ENCODE measurements at places on chromosomes 5 and 9.
A peak's percentile ranks its signal among the peaks of the same experiment; 100 is the strongest.

DNA sequence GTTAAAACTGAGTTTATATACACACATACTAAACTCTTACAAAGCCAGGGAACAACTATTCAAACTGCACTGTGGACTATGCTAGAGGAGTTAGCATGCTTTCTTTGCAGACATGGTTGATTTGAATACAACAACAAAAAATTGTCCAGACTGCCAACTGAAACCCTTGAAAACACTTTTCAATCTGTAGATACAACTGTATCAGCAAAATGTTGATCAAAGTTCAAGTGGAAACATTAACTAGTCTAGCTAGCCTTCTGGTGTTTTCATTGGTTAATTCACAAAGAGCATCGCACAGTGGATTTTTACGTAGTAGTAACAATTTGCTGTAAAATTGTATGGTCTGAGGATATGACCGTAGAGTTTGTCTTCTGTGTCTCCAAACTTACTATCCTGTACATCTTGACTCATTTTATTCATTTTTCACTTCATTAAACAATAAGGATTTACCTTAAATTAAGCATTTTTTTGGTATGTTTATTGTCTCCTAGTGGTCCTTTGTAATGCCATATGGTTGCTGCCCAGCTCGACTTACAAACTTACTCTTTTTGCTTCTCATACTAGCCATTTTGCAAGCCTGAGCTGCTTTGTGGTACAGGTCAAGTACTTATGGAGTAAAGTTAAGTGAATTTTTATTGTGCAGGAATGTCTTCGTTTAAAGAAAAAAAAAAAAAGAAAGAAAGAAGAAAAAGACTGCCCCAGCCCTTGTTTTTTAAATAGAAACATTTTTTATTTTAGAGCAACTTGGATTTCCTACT, 123.4 kb downstream of the ZCCHC7 start:
- DNase-seq: no peak

GRCh38 chr9:110714314-110714713, 45.7 kb downstream of the MUSK start:
- DNase-seq: no peak

GRCh38 chr5:95823738-95824609, 1.4 kb upstream of the GLRX start:
- peak; percentile 98 for DNase-seq

GRCh38 chr5:133327946-133328401, 276.2 kb downstream of the HSPA4 start:
- DNase-seq: no peak

GRCh38 chr9:130186839-130187522, 14.8 kb downstream of the NCS1 start:
- peak; percentile 61 for DNase-seq

GRCh38 chr9:100281676-100282387, 70.9 kb downstream of the TEX10 start:
- DNase-seq: no peak

DNA sequence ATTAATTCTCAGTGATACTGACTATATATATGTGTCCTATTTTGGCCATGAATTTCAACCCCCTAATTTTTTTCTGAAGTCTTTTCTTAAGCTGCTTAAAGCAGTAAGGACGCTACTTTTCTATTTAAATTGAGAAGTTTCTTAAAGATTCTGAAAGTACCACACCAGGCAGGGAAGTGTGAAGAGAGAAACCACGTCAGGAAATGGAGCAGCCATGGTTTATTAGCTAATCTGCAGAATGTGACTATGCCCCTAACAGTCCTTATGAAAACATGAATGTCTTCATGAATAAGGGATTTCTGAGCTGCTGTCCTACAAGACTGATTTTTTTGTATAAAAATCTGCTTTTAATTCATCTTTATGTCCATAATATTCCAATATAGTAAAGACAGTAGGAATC, 1724.3 kb upstream of the C9orf72 start:
- DNase-seq: no peak

DNA sequence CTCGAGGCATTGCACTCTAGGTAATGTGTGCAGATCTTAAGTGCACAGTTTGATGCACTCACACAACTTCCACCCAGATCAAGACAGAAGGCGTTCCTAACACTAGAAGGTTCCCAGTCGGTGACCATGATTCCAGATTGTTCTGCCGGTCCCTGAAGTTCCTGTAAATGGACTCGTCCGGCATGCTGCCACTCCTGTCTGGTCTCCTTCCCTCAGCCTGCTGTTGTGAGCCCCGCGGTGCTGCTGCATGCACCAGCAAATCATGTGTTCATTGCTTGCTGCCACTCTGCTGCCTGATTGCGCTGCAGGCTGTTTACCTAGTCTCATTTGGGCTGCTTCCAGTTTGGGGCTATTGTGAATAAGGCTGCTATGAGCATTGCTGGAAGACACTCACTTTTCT, 11.5 kb downstream of the STKLD1 start:
- DNase-seq: no peak

DNA sequence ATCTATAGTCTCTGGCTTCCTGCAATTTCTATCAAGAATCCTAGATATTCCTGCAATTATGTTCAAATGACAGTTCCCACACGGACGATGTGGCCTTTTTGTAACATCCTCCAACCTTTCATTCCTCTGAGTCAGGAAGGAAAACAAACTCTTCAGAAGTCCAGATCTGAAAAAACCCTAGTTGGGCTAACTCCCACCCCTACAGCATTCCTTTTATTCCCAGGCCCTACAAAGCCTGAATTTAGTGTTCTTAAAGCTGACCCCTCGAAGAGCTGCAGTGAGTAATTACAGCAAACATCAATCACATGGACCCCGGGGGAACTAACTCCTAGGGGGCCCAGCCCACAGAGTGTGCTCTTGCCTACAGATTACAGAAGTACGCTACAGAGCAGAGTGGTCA, 99.7 kb downstream of the SERINC5 start:
- DNase-seq: peak; percentile 34

- DNase-seq: no peak
These were observed 14.6 kb downstream of the ANXA6 start for GRCh38 chr5:151142933-151143332.

GRCh38 chr9:93951655-93952118, 3.5 kb downstream of the BARX1 start:
- DNase-seq: no peak

- no peak for DNase-seq
These were observed 726.1 kb downstream of the BRINP1 start for GRCh38 chr9:118643118-118643517.

DNA sequence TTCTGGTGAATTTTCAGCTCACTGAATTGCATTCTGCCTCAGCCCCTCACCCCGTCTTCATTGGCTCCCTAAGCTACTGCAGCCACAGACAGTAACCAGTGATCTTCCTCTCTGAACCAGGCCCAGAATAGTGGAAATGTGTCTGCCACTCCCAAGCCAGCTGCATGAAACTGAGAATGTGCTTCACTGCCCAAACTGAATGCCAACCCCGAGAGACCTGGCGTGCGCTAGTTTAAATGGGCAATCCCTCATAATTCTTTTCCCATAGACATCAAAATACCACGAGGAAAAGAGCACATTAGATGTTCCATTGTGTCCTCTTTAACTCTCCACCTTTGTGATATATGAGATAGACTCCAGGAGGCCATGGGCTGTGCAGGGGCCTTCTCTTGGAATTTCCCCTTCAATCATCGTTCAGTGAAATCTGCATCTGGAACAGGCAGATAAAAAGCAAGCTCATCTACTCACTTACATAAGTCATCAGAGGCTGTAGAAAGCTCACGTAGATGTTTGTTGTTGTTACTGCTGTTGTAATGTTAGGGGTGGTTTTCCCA, 320.2 kb downstream of the NFIB start:
- DNase-seq: no peak

DNA sequence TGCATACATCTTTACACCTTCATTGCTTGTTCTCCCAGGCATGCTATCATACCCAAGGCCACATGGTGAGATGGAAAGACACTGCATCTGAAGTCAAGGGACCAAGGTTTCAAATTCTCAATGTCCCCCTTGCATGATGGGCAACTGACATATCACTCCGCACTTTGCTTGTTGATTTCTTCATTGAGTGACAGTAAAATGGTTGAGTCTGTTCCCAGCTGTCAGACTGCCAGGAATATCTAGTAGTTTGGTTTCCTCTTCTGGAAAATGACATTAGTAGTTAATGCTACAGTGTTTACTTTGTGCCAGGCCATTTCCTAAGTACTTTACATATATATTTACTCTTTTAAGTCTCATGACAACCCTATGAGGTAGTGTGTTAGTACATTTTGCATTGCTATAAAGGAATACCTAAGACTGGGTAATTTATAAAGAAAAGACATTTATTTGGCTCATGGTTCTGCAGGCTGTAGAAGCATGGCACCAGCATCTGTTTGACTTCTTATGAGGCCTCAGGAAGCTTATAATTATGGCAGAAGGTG, 114.4 kb downstream of the PCSK1 start:
- no peak for DNase-seq

DNA sequence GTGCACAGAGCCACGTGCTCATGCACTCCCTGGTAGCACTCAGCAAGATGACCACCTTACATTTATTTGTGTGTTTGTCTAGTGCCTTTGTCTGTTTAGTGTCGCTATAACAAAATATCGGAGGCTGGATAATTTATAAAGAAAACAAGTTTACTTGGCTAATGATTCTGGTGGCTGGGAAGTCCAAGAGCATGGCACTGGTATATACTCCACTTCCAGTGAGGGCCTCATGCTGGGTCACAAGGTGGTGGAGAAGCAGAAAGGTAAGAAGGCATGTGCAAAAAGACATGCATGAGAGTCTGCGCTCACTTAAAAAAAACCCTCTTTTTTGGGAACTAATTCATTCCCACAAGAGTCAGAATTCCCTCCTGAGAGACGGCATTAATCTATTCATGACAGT, 52.5 kb upstream of the BOD1 start:
- no peak for DNase-seq

- DNase-seq: no peak
These were observed 219.4 kb upstream of the TLE4 start for GRCh38 chr9:79352322-79352721.

GRCh38 chr5:177300236-177300880, 3.2 kb downstream of the RAB24 start:
- DNase-seq: peak; percentile 90

DNA sequence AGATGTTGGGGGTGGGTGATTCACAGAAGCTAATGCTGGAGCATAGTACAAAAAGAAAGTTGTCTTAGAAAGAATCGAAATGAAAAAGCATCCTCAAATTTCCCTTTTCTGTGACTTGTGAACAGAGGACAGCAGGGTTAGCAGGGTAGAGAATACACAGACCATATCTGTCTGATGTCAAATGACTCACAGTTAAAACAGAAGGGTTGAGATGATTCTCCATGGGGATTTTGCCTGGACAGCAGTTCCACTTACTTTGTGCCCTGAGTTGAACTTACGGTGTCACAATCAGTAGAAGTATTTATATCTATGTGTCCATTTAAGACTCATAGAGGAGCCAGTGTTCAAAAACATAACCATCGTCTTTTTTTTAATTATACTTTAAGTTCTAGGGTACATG, 801.6 kb downstream of the KCTD16 start:
- DNase-seq: peak; percentile 10

DNA sequence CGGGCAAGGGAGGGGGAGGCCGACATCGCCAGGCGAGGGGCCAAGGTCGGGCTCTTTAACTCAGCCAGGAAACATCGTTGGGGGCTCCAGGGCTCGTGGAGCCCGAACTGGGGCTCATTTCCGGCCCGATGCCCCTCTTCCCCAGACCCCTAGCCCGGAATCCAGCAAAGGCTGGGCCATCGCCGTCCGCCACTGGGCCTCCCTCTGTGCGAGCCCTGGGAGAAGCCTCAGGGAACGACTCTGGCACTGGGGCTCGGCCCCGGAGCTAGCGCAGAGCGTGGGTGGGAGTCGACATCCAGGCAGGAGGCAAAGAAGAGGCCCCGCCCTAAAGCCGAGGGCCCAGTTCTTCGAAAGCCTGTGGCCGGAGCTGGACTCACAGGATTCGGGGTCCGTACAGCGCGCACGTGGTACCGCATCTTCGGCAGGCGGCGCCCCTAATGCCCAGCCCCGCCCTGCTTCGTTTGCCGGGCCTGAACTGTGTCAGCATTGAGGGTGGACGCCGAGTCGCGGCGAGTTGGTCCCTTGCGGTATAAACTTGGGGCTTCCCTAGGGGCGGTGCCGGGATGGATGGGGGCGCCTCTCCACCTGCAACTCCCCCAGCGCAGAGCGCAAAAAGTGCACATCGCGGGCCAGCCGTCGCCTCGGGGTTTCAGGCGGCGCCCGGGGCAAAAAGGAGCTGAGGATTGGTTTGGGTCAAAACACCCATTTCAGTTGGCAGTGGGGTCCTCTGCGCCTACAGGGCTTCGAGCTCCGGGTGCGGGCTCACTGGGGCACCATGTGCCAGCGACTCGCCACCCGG, 3.6 kb upstream of the PAX5 start:
- DNase-seq: no peak

- no peak for DNase-seq
These were observed 42.9 kb downstream of the WNK2 start for GRCh38 chr9:93226819-93227218.

GRCh38 chr9:16407617-16408016, 462.9 kb downstream of the BNC2 start:
- no peak for DNase-seq

- no peak for DNase-seq
These were observed 65.7 kb upstream of the ATG10 start for GRCh38 chr5:81906086-81906485.

GRCh38 chr5:56278335-56278753, 45.2 kb upstream of the ANKRD55 start:
- DNase-seq: peak; percentile 97

Measured in fibroblast of villous mesenchyme (primary cell).